ENCODE measurements at places on chromosomes 1 and 21.

- no peak for DNase-seq
These were observed 128.0 kb downstream of the RUNX1 start for GRCh38 chr21:34921151-34921550.

DNA sequence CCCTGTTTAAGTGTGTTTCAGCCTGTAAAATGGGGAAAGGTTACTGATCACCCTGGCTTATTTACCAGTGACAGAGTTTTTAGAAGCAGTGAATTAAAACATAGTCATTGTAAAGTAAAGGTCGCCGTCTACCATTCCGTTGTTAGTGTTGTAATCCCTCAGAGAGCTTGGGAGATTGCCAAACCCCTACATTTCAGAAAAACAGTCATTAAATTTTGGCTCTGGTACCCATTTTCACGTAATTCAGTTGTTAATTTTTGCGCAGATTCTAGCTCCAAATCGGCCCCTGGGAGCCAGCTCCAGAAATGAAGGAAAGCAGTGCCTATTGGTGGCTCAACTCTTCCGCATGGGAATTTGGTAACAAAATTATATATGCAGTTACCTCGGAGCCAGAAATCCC is 127.7 kb upstream of the AJAP1 start:
- no peak for DNase-seq

DNA sequence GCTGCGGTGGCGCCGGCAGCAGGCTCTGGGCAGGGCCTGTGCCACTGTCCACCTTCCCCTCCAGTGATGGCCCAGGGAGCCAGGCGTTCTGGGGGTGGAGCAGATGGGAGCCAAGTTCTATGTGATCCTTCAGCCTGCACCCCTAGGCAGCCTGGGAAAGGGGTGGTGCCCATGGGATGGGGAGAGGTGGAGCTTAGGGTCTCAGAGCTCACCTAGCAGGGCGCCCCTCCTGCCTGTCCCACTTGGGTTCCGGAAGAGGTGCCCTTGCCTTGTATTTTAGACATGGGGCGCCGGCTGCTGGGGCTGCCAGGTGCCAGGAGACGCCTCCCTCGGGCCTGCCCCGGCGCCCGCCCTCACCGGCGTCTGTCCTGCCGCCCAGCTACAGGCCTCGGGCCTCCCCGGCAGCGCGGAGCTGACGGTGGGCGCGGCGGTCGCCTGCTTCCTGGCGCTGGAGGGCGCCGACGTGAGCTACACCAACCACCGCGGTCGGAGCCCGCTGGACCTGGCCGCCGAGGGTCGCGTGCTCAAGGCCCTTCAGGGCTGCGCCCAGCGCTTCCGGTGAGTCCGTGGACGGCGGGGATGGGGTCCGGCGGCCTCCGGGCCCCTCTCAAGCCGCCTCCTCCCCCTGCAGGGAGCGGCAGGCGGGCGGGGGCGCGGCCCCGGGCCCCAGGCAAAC is 3.1 kb upstream of the MMP23B start:
- DNase-seq = no peak

DNA sequence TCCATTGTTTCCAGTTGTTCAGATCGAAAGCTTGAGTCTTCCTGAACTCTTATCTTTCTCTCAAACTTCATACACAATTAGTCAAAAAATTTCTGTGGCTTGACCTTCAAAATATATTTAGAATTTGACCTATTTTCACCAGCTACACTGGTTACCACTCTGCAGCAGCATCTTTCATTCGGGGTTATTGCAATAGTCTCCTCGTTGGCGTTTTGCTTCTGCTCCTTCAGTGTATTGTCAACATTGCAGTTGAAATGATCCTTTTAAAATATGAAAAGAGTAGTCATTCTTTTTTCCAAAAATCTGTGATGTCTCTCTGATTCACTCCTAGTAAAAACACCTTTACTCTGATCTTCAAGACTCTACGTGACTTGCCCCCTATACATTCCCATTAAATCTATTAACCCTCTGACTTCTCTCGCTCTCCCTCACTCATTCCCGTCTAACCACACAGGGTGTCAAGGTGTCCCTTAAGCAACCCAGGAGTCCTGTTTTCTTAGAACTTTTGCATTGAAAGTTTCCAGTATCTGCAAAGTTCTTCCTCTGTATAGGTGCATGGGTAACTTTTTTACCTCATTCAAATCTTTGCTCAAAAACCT is 480.2 kb upstream of the B3GALT2 start:
- no peak for DNase-seq

DNA sequence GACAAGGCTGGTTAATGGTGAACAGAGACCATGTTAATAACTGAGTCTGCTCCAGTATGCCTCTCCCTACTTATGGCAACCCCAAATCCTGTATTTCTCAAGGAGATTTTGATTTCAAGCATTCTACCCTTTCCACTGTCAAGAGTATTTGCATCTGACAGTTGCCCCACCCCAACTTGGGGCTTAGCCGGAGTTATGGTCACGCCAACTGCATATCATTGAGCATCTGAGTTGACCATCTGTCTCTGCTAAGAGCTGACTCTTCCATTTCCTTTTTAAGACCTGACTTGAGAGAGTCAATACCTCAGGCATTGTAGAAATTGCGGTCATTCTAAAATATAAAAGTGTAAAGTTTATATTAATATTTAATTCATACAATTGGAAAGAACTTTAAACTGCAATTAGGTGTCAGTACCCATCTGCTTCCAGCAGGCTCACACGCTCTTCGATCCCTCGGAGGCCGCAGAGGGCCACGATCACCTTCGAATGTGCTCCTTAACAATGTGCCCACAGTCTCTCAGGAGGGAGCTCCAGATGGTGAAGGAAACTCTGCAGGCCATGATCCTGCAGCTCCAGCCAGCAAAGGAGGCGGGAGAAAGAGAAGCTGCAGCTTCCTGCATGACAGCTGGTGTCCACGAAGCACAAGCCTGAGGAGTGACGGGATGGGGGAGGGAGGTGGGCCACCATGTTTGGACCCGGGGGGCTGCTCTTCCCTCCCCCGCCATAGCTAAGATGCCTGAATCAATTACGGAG is 409.8 kb downstream of the DISC1 start:
- no peak for DNase-seq

Measured in HL-60 (cell line).